ENCODE measurements at places on chromosomes 7 and 10.

- no peak for DNase-seq
Observed at GRCh38 chr10:114380060-114380459, 24.2 kb downstream of the AFAP1L2 start.

GRCh38 chr10:11307937-11308336, 290.3 kb downstream of the CELF2 start:
- DNase-seq: no peak

DNA sequence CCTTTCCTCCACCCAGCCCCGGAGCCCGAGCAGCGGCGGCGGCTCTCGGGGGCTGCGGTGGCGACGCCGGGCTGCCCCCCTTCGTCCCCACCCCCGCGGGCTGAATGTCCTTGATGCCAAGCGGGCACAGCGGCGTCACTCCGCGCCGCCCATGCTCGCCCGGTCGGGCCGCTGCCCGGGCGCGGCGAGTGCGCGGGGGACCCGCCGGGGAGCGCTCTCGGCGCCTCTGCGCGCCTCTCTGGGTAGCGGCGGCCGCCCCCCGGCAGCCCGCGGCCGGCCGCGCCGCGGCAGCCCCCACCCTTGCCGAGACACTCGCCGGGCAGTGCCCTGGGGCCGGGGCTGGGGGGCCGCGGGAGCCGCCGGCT, 433 bp upstream of the PLXNA4 start:
- no peak for DNase-seq

GRCh38 chr7:98978672-98979071, 100.3 kb downstream of the TRRAP start:
- no peak for DNase-seq

DNA sequence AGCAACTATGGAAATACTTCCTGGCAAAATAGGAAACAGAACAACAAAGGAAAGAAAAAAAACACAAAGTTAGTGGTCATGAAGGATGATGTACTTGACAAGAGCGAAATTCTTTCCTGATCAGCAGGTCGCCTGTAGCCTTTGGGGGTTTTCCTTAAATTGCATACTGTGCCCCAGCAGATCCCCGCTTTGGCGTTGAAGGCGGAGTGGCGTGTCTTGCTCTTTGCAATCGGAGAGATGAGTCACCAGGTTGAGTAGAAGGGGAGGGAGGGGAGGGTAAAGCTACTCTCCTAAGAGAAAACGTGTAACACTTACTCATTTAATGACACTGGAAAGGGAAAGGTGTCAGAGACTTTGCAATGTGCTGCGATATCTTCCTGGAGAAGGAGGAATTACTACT, 587.2 kb downstream of the SORCS1 start:
- no peak for DNase-seq

DNA sequence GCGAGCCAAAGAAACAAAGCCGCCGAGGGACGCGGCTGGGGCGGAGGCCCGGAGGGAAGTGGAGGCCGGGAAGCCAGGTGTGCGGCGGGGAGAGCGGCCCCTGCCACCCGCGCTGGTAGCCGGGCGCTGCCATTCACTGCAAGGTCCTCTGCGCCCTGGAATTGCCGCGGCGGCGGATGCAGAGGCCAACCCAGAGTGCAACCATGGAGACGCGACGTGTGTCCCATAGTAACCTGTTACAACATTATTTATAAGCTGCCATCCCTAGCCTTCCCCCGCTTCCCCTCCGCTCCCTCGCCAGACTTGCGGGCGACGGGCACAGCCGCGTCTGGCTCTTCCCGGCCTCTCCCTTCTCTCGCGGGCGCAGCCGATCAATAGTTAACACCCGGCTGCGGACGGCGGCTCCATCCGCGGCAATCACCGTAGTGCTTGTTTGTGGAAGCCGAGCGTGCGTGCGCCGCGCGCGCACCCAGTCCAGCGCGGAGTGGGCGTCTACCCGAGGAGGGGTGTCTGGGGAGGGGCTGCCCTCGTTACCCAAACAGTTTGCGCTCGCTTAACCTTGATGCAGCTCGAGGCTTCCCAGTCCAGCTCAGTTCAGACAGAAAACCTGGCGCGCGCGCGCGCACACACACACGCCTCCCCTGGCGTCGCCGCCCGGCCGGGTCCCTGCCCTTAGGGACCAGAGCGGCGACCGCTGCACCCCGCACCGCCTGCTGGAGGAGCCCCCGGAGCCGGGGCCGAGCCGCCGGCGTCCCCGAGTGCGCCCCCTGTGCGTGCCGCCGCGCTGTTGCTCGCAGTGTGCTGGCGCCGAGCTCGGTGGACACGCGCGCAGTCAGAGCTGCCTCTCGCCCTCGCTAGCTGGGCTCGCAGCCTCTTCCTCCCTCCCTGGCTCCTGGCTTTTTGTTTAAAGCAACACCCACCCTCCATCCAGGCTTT, 165.4 kb upstream of the DPP6 start:
- peak; percentile 56 for DNase-seq

- no peak for DNase-seq
Observed at GRCh38 chr10:14625192-14625631, 149.5 kb downstream of the FAM107B start.

GRCh38 chr10:107971411-107971810, 806.9 kb upstream of the SORCS1 start:
- no peak for DNase-seq

DNA sequence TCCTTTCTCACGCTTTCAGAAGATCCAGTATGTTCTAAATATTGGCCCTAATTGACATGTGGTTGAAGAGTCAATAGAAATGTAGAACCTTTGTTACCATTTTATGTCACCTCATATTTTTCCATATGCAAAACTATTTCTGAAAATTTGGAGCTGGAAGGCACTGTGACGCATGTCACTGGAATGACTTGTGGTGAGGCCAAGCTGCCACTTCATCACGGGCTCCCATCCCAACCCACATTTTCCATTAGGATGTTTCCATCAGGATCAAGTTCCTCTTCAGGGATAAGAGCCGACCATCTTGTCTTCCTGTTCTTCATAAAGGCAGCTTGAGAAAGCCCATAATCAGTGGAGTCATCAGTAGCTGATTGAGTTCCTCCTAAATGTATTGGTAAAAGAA, 1241.7 kb downstream of the GATA3 start:
- no peak for DNase-seq

- DNase-seq: no peak
Observed at GRCh38 chr10:62959553-62959952, 143.4 kb upstream of the EGR2 start.

- DNase-seq: no peak
Observed at GRCh38 chr7:30543813-30544525, 39.3 kb upstream of the GGCT start.

GRCh38 chr10:110858297-110858934, 13.3 kb upstream of the PDCD4 start:
- no peak for DNase-seq

DNA sequence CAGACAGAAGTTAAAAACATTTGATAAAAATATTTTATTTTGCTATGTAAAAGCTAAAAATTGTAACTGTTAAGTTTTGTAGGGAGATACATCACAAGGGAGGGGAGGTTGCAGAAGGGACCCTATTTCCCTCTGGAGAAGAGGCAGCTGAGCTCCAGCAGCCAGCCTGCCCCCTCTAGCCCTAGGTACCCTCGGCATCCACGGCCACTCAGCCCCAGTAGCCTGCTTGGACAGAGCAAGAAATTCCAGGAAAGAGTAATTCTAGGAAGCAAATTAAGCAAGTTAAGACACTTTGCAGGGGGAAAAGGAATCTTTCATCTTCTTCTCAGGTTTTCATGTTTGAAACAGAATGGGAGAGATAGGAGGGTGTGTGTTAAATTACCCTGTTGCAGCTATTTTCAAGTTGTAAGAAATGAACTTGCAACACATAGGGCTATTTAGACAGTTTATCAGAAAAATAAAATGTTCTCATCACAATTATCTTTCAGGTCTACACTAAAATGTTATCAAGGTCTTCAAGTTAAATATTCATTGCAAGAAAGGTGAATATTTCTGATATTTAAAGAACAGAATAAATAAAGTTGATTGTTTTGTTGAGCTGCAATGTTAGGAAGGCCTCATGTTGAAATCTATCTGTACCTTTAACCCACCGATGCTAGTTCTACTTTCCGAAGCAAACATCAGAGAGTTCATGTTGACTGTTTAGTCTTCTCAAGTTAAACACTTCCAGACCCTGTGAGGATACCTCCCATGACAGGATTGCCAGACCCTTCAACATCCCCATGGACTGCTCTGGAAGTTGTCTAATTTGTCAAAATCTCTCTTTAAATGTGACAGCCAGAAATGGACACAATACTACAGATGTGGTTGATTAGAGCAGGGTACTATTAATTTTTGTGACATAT, 5.5 kb downstream of the SGCE start:
- no peak for DNase-seq

DNA sequence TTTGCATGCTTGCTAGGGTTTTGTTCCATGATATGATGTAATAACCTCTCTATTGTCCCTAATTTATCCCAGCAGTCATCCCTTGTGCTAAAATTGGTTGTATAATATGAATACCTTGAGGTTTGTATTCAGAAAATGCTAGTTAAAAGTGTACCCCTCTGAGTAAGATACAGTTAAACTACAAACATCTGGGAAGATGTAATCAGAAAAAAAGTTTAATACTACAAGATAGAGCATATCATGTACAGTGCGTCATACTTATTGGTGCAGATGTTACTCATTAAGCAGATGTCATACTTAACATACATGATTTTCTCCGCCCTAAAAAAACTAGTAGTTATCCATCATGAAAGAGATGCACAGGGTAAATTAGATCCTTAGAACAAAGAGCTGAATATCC, 336.1 kb upstream of the KCND2 start:
- DNase-seq: no peak

GRCh38 chr10:5095687-5096086, 1.5 kb downstream of the AKR1C3 start:
- DNase-seq: no peak

DNA sequence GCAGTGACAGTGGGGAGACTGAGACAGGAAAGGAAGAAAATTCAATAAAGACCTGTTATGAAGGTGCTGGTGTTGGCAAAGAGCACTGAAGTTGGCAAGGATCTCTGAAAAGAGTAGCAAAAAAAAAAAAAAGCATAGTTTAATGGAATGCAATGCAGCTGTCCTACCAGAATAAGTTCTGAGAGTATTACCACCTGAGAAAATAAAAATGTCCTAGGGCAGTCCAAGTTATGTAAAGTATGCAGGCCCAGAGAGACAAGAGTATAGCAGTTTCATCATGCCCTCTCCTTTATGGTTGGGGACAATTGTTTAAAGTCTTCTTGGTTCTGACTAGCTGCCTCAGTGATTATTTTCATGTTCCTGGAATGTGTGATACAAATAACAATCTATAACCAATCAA, 1092.8 kb downstream of the SORCS3 start:
- DNase-seq: no peak

GRCh38 chr10:26662864-26663263, 34.6 kb upstream of the PDSS1 start:
- DNase-seq: no peak

GRCh38 chr10:119084896-119085295, 4.3 kb upstream of the EIF3A start:
- no peak for DNase-seq

- DNase-seq: no peak
Observed at GRCh38 chr10:89302625-89303024, 779 bp downstream of the IFIT2 start.

GRCh38 chr7:90191648-90192047, 19.9 kb upstream of the STEAP2 start:
- no peak for DNase-seq

- no peak for DNase-seq
Observed at GRCh38 chr7:152052771-152053170, 27.3 kb downstream of the GALNT11 start.
